ENCODE measurements at places on chromosomes 2 and 18.
A peak's percentile ranks its signal among the peaks of the same experiment; 100 is the strongest.

DNA sequence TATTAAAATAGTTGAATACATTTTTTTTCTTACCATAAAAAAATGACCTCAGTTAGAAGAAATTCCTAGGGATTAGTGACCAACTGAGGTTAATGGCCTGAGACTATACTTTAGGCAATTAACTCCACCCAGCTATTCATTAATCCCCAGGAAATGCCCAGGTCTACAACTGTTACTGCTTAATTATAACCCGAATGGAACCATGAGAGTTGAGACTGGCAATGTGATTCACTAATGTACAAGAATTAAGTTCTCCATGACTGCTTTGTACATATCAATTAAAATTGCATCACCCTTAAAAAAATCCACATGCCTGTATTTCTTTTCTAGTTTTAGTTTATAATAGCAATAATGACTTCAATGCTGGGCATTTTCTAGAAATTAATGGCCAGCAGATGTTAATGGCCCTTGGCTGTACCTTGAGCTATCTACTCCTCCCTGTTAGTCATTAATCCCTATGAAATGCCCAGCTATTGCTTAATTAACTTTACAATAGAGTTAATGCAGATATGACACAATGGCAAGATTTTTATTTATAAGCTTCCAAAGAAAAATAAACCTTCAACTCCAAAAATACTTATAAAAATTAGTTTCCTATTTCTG, 44.1 kb downstream of the ERBB4 start:
- DNase-seq, result peak; percentile 48

GRCh38 chr2:207144173-207144785, 21.5 kb downstream of the KLF7 start:
- no peak for DNase-seq

GRCh38 chr18:39347701-39348100, 1782.1 kb upstream of the CELF4 start:
- no peak for DNase-seq

DNA sequence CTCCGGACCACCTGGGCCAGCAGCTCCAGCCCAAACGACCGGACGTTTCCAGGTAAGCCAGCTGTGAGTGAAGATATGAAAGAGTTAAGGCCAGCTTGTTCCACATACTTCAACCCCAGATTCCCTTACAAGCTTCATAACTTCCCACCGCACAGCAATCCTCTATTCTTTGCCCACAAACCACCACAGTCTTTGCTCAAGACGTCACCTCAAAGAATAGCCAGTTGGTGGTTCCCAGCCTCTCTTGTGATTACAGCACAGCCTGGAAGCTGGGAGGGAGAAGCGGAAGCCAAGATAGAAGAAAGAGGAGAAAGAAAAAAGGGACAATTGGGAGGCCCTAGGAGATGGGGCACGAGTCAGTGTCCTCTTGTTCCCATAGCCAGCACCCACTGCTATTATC, 70.6 kb downstream of the NRP2 start:
- DNase-seq, result no peak

GRCh38 chr2:205405752-205406151, 276.5 kb upstream of the NRP2 start:
- DNase-seq, result no peak

GRCh38 chr2:46979571-46979979, 64.0 kb upstream of the MCFD2 start:
- no peak for DNase-seq

DNA sequence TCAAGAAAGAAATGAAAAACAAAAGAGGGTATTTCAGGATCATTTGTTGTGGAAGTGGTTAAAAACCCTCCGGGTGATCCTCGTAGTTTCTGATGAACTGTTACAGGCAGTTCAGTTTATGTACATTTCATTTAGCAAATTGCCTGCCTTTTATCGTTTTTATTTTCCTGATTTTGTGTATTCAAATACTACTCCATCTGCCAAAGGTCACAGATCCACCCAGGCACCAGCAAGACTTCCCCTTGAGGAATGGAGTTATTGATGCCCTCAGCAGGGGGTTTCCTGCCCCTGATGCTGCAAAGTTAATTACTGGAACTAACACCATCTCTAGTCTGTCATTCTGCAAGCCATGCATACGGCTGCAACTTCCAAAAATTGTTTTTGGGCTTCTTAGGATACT, 641.9 kb downstream of the SLC4A3 start:
- DNase-seq, result peak; percentile 55

DNA sequence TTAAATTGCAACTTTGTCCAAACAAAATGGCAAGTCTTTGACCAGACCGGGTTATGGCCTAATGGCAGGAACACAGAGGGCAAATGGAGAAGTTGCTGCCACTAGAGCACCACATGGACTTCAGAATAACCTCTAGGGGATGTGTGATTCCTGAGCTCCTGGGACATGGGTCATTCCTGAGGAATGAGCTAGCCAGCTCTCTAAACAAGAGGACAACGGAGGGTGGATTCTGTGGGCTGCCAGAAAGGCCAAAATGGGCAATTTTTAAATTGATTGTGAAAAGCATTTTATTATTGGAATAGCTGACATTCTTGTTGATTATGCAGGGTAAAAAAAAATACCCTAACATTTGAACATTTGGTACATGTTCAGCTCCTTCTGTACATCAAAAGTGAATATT, 109.8 kb upstream of the FZD5 start:
- DNase-seq, result no peak

GRCh38 chr2:237408335-237409000, 5.5 kb downstream of the COL6A3 start:
- DNase-seq, result no peak

- no peak for DNase-seq
Measured at GRCh38 chr2:135198481-135198880, 146.4 kb downstream of the RAB3GAP1 start.

GRCh38 chr2:227324995-227325838, at the start of gene MFF:
Gene MFF, plus strand, starts transcription at chr2:227325251. Its CDS starts 5,415 bp downstream, at chr2:227330666.
- peak; percentile 90 for DNase-seq

GRCh38 chr2:31067259-31067658, 71.0 kb downstream of the GALNT14 start:
- DNase-seq, result no peak

GRCh38 chr2:168571061-168571460, 115.0 kb downstream of the CERS6 start:
- no peak for DNase-seq

DNA sequence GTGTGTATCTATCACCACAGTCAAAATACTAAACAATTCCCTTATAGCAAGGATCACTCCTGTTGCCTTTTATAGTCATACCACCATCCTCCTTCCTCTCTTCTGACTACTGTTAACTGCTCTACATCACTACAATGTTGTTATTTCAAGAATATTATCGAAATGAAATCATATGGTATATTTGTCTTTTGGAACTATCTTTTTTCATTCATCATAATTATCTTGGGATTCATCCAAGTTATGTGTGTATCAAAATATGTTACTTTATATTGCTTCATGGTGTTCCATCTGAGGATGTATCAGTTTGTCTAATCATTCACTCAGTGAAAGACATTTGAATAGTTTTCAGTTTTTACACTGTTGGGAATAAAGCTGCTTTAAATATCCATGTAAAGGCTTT, 1423.0 kb upstream of the PIK3C3 start:
- DNase-seq, result no peak

Data from NCI-H2081 (cell line).